ENCODE measurements at places on chromosomes 11 and 22. TPM values are rescaled to one million over a fixed set of nuclear protein-coding genes. Genes with fewer than 3 reads are reported as not detected.

The PRPF19 gene
- total RNA-seq: 149 TPM

The GATD1 gene
- total RNA-seq: 229 TPM

The FAM111B gene
- total RNA-seq: 23.6 TPM

The P2RY6 gene
- total RNA-seq: 0.59 TPM

All from Panc1 (cell line).